ENCODE measurements at places on chromosomes 1 and 21. TPM values are rescaled to one million over a fixed set of nuclear protein-coding genes. Genes with fewer than 3 reads are reported as not detected.

LCE1E gene
- total RNA-seq, result not detected

- no peak overlapping the region for H3K27ac ChIP-seq
- no peak overlapping the region for H3K4me3 ChIP-seq
- DNase-seq, result no peak
- no peaks in the 10 kb centered on the region for H3K27me3 ChIP-seq
These were observed 20.3 kb downstream of the KCNQ4 start for GRCh38 chr1:40803902-40804301.

GRCh38 chr1:185694081-185694480, 40.1 kb upstream of the HMCN1 start:
- peaks cover 10% of the 10 kb centered on the region for H3K4me1 ChIP-seq
- no peak for DNase-seq
- H3K27me3 ChIP-seq, result peaks cover 2% of the 10 kb centered on the region
- no peaks in the 10 kb centered on the region for H3K36me3 ChIP-seq
- H3K27ac ChIP-seq, result peak overlapping the region; percentile 35

RNU1-3 gene
- under 0.01 TPM for total RNA-seq

XCL1 gene
- total RNA-seq, result 0.53 TPM

TCHH gene
- not detected for total RNA-seq

SPRR4 gene
- total RNA-seq, result not detected

TFF3 gene
- not detected for total RNA-seq

SV2A gene
- 21.9 TPM for total RNA-seq

LRRIQ3 gene
- 0.81 TPM for total RNA-seq

DNA sequence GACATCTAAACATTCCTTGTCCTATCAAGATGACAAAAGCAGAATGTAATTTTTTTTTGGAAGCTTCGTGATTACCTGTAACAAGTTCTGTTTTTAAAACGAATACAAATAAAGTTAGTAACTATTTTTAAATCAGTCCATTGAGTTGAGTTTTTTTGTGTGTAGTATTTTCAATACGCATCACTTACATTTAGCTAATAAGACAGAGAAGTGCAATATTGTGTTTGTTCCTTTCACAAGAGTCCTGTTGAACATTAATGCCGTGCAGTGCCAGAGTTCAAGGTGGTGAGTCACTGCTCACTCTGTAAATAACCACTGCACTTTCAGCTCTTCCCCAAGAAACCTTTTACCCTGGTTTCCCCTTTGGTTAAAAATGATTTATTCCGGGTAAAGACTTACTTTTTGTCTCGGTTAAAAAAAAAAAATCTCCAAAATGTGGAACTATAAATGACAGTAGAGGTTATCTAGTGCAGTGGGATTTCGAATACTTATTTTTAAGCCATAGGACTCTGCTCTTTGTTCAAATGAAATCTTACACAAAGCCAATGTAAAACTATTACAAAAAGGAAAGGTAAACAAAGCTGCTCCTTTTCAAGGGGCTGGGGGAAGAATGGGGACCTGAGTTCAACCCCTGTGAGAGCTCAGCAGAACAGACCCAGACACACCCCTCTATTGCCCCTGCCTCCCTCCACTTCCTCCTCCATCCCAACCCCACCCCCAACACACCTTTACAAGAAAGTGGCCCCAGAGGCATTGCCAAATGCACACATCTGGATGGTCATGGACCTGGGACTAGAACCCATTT, 14.8 kb upstream of the NCMAP start:
- H3K27ac ChIP-seq, result no peak overlapping the region
- no peak overlapping the region for H3K4me3 ChIP-seq
- no peaks in the 10 kb centered on the region for H3K27me3 ChIP-seq
- H3K36me3 ChIP-seq, result no peaks in the 10 kb centered on the region

DNA sequence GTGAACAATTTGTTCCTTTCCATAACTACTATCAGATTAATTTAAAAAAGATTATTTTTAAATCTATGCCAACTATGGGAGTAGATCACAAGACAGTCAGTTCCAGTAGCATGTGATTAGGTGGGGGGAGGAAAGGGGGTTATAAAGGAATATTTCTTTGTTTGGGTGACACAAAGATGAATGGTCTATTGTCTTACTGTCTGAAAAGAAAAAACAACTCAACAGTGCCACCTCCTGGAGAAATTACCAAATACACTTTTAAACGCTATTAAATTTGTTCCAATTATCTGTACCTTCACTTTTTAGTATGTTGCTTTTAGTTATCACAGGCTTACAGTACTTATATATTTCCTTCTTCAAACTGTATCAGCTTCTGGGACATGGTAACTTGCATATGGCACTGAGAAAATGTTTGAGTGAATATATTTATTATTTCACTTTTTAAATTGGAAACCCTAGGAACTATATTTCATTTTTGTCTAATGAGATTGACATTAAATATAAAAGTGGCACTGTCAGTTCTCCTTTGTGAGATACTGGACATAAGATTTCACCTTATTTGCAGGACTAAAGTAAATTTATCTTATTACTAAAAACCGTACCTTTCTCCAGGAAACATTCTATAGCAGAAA, 1.7 kb upstream of the SORT1 start:
- H3K4me3 ChIP-seq, result no peak overlapping the region
- peaks cover 8% of the 10 kb centered on the region for H3K36me3 ChIP-seq
- no peak overlapping the region for H3K27ac ChIP-seq
- H3K27me3 ChIP-seq, result no peaks in the 10 kb centered on the region
- H3K4me1 ChIP-seq, result peaks cover 23% of the 10 kb centered on the region

- H3K36me3 ChIP-seq, result peaks cover 6% of the 10 kb centered on the region
- no peaks in the 10 kb centered on the region for H3K27me3 ChIP-seq
- no peak overlapping the region for H3K27ac ChIP-seq
These were observed 44.2 kb upstream of the METTL18 start for GRCh38 chr1:169838942-169839341.

GRCh38 chr1:213960963-213961362, 26.8 kb upstream of the PROX1 start:
- no peak overlapping the region for H3K4me3 ChIP-seq
- H3K27ac ChIP-seq, result no peak overlapping the region
- no peaks in the 10 kb centered on the region for H3K4me1 ChIP-seq

- H3K27me3 ChIP-seq, result no peaks in the 10 kb centered on the region
- no peak overlapping the region for H3K4me3 ChIP-seq
- DNase-seq, result no peak
- no peaks in the 10 kb centered on the region for H3K36me3 ChIP-seq
- no peak overlapping the region for H3K27ac ChIP-seq
- H3K4me1 ChIP-seq, result peaks cover 24% of the 10 kb centered on the region
These were observed 306.3 kb upstream of the DUSP10 start for GRCh38 chr1:222048094-222048595.

C1orf167 gene
- 0.14 TPM for total RNA-seq

DNA sequence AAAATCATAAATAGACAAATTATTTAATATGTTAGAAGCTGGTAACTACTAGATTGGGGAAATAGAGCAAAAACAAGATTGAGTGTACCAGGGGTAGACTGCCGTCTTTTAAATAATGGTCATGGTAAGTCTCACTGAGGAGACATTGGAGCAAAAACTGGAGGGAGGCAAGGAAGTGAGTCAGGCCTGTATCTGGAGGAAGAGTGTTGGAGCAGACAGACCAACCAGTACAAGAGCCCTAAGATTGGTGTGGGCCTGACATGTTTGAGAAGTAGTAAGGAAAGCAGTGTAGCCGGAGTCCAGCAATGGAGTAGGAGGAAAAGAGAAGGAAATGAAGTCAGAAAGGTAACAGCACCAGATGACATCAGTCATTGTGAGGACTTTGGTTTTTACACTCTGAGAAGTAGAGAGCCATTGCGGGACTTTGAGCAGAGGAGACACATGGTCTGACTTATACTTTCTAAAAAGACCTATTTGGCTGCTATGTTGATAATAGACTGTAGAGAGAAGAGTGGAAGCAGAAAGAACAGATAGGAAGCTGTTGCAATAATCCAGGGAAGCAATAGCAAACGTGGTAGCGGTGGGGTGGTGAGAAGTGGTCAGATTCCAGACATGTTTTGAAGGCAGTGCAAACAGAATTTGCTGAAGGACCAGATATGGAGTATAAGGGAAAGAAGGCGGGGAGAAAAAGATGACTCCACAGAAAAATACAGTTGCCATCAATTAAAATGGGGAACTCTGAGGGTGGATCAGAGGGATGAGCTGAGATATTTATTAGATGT, 44.7 kb upstream of the GJA5 start:
- H3K36me3 ChIP-seq, result no peaks in the 10 kb centered on the region
- peaks cover 3% of the 10 kb centered on the region for H3K4me1 ChIP-seq
- no peaks in the 10 kb centered on the region for H3K27me3 ChIP-seq
- peak; percentile 62 for DNase-seq
- no peak overlapping the region for H3K27ac ChIP-seq

GRCh38 chr1:20377516-20378270, 87.0 kb downstream of the VWA5B1 start:
- H3K4me3 ChIP-seq, result no peak overlapping the region
- no peak overlapping the region for H3K27ac ChIP-seq
- H3K4me1 ChIP-seq, result no peaks in the 10 kb centered on the region
- DNase-seq, result no peak
- H3K36me3 ChIP-seq, result no peaks in the 10 kb centered on the region

OR2L3 gene
- not detected for total RNA-seq

CLCNKB gene
- 19.0 TPM for total RNA-seq

TTC22 gene
- not detected for total RNA-seq

- no peak for DNase-seq
- H3K36me3 ChIP-seq, result no peaks in the 10 kb centered on the region
- no peak overlapping the region for H3K4me3 ChIP-seq
- H3K27ac ChIP-seq, result no peak overlapping the region
- H3K27me3 ChIP-seq, result no peaks in the 10 kb centered on the region
- H3K4me1 ChIP-seq, result peaks cover 21% of the 10 kb centered on the region
These were observed 92.3 kb upstream of the CHODL start for GRCh38 chr21:18152371-18152770.

ITGB2 gene
- 0.25 TPM for total RNA-seq

DNA sequence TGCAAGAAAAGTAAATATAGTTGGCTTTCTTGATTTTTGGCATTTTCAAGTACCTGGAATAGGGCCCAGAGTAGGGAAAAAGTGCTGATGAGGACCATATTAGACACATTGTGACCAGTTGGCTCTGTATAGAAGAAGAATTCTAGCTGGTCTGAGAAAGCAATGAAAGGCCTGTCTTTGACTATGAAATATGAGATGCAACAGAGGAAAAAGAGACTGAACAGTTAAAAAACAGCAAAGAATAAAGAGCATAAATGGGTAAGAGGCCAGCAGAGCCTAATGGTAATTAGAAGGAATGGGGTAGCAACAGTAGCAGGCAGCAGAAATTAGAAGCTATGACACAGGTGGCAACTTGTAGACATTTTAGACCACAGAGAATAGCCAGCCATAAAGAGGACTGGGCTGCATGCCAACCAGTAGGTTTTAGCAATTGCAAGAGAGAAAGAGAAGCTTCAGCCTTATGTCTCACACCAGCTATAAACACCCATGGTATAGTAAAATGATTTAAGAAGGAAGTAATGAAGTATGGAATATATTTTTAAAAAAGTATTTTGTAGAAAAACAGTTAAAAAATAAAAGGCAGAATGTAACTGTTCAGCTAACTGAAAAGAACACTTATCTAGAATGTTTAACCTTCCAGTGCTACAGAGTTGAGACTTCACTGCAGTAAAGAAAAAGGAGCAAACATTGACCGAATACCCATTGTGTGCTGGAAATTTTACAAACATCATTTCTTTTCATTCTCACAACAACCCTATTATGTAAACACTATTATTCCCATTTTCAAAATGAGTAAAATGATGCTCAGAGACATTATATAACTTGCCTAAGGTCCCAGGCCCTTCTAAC, 114.1 kb downstream of the LHX4 start:
- H3K27me3 ChIP-seq, result no peaks in the 10 kb centered on the region
- peak overlapping the region; percentile 58 for H3K27ac ChIP-seq
- no peak overlapping the region for H3K4me3 ChIP-seq

RHD gene
- total RNA-seq, result not detected

- peaks cover 20% of the 10 kb centered on the region for H3K27me3 ChIP-seq
- no peaks in the 10 kb centered on the region for H3K36me3 ChIP-seq
- DNase-seq, result no peak
- H3K4me1 ChIP-seq, result peaks cover 6% of the 10 kb centered on the region
- no peak overlapping the region for H3K4me3 ChIP-seq
These were observed 11.6 kb downstream of the SLC6A17 start for GRCh38 chr1:110161849-110162248.

DNA sequence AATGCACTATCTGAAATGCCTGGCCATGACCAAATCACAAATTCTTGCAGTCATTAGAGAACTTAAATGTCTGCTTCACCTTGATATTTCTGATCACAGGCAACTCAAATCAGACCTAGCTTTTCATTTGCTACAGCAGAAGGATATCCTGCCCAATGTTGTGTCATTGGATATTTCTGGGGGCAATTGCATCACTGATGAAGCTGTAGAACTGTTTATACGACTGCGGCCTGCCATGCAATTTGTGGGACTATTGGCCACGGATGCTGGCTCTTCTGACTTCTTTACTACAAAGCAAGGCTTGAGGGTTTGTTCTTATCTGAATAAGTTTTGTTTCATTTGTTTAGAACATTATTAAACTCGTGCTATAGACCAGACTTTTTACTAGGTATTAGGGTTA, 14.9 kb downstream of the ZYG11A start:
- no peak overlapping the region for H3K4me3 ChIP-seq
- DNase-seq, result no peak
- H3K4me1 ChIP-seq, result no peaks in the 10 kb centered on the region

GRCh38 chr1:231357187-231357772, 19.2 kb downstream of the SPRTN start:
- H3K27me3 ChIP-seq, result no peaks in the 10 kb centered on the region
- no peak overlapping the region for H3K27ac ChIP-seq
- H3K4me3 ChIP-seq, result no peak overlapping the region

- no peaks in the 10 kb centered on the region for H3K27me3 ChIP-seq
- no peak overlapping the region for H3K27ac ChIP-seq
- no peaks in the 10 kb centered on the region for H3K4me1 ChIP-seq
- DNase-seq, result no peak
These were observed 275.8 kb downstream of the KCTD3 start for GRCh38 chr1:215842905-215843304.

DNA sequence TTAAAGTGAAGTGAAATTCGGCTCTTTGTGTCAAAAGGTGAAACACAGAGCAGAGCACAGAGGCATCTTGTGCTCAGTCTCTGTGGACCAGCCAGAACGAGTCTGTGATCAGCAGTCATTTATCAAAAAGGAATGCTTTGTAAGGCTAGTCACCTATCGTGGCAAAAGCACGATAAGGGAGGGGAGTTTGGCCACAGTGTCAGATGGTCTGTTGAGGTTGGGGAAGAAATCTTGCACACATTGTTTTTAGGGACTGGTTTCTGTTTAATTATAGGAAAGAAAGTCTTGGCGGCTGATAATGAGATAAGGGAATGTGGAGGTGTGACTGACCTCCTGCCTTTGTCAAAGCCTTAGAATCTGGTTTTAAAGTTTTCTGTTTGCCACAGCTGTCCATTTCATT, 58.2 kb upstream of the KIAA1614 start:
- H3K27me3 ChIP-seq, result no peaks in the 10 kb centered on the region
- H3K36me3 ChIP-seq, result no peaks in the 10 kb centered on the region
- H3K4me3 ChIP-seq, result no peak overlapping the region
- H3K27ac ChIP-seq, result peak overlapping the region; percentile 24
- DNase-seq, result peak; percentile 32

DNA sequence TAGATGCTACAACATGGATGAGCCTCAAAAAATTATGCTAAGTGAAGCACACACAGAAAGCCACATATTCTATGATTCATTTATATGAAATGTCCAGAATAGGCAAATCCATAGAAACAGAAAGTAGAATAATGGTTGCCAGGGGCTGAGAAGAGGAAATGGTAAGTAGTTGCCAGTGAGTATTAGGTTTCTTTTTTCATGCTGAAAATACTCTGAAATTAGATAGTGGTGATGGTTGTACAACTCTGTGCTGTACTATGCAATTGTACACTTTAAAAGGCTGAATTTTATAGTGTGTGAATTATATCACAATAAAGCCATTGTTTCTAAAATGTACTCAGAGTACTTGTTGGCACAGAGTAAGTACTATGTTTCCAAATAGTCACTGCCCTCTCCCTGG, 15.5 kb upstream of the GFI1 start:
- H3K27me3 ChIP-seq, result peaks cover 8% of the 10 kb centered on the region
- H3K27ac ChIP-seq, result no peak overlapping the region
- no peaks in the 10 kb centered on the region for H3K36me3 ChIP-seq
- no peak for DNase-seq
- H3K4me1 ChIP-seq, result no peaks in the 10 kb centered on the region
- no peak overlapping the region for H3K4me3 ChIP-seq
